ENCODE measurements at places on chromosomes 5 and 9.
A peak's percentile ranks its signal among the peaks of the same experiment; 100 is the strongest.

DNA sequence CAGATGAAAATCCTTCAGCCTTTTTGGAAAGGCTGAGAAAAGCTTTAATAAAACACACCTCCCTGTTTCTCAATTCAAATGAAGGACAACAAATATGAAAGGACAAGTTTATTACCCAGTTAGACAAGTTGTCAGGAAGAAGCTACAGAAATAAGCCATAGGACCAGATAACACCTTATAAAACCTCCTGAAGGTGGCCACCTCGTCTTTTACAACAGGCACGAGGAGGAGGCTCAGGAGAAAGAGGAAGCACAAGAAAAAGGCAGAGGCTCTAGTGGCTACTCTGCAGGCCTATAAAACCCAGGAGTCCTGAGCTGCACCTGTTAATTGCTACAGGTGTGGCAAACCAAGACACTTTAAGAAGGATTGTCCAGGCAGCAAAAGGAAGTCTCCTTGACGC, 352.1 kb upstream of the CDH18 start:
- DNase-seq, result no peak

- DNase-seq, result no peak
These were observed 57.5 kb downstream of the PJA2 start for GRCh38 chr5:109351988-109352864.

DNA sequence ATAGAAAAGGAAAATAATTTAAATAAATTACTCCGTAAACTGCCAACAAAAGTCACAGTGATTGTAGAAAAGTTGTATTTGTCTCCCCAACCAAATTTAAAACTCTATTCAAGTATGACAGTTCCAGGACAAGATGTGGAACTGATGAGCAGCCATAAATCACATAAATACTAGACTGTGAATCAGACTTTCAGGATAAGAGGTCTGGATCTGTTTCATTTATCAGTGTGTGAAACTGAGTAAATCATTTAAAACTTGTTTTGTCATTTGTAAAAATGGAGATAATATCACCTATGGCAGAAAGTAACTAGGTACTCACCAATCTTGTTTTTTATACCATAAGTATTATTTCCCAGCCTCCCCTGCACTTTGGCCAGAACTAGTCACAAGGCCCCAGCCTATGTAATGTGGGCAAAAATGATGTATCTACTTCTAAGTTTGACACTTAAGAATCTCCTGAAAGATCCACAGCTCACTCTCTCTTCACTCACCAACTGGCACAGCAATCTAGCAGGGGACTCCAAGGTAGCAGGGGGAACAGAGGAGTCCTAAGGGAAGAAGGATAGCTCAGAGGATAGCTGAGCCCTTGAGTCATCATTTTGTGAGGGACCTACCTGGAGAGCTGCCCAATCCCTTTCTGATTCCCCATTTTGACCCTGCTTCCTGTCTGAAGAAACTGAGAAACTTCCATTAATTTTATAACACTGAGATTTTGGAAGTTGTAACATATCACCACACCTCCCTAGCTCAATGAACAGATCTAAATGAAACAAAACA, 31.6 kb downstream of the TMEM161B start:
- DNase-seq, result no peak

- DNase-seq, result peak; percentile 21
These were observed 141.4 kb downstream of the LRRC70 start for GRCh38 chr5:62720031-62720441.

GRCh38 chr5:116437351-116437705, 137.3 kb downstream of the SEMA6A start:
- no peak for DNase-seq

- no peak for DNase-seq
These were observed 63.2 kb downstream of the SHC3 start for GRCh38 chr9:89115426-89115825.

- DNase-seq, result no peak
These were observed 68.7 kb downstream of the MARCHF3 start for GRCh38 chr5:126961702-126962101.

- no peak for DNase-seq
These were observed 120.7 kb downstream of the PAPPA start for GRCh38 chr9:116274293-116274692.

- DNase-seq, result no peak
These were observed 214.3 kb downstream of the ARHGAP26 start for GRCh38 chr5:142984525-142984924.

DNA sequence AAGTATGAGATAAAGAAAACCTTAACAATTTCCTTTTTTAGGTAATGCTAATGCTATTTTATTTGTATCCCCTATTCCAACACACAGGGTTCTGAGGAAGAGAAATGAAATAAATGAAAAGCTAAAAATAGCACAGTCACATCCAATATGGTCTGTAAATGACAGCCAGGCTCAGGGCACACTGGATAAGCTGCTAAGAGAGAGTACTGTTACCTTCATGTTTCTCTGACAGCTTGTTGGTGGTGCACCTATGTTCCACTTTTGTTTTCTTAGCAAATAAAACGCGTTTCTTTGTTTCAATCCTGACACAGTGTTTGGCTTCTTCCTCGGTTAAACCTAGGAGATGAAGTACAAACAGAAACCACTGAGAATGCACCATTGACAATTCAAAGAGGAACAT, 41.3 kb downstream of the C6 start:
- no peak for DNase-seq

- DNase-seq, result no peak
These were observed 585.2 kb upstream of the TUSC1 start for GRCh38 chr9:26263478-26263877.

DNA sequence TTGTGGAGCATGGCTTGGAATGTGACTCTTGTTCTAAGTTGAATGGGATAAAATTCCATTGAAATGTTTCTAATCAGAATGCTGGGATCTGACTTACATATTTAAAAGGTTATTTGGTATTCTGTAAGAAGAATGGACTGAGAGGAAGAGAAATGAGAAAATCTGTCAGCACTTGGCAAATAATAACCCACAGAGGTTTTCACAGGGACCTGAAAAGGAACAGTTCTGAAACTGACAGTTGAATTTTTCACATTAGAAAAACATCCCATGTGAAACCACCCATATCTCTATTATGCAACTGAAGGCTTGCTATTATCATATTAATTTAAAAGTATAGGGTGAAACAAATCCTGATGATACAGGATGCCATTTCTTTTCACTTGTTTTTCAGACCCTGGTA, 302.7 kb downstream of the EPB41L4A start:
- DNase-seq, result no peak

DNA sequence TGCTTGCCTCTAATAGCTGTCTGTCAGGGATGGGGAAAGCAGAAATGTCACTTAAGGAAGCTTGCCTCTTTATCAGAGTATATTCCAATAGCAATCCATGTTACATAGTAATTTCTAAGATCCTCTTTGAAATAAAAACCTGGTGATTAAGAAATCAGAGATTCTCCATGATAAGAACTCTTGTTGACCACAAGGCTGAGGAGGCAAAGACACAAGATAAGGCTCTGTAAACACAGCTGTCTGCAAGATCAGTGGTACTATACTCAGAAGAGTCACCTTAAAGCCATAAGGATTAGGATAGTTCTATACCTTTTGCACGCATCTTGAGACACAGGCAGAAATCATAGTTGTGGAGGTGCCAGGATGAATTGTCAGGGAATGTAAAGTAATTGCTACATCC, 40.3 kb downstream of the HEXB start:
- DNase-seq, result no peak

DNA sequence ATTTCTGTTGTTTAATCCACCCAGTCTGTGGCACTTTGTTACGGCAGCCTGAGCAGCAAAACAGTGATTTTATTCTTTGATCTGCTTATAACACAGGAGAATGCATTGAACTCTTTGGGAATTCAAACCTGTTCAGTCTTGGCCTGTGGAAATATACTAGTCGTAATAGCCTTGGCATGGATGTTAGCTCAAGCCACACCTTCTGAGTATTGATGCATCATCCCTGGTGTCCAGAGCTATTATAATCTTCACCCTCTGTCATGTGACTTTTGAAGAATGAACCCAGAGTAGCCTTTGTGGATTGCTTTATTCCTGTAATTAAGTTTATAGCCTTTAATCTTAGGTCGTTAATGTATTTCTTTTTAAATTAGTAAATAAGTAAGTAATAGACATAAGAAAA, 50.8 kb upstream of the TEX48 start:
- no peak for DNase-seq

- DNase-seq, result no peak
These were observed 777.4 kb upstream of the CHD1 start for GRCh38 chr5:99706160-99706559.

DNA sequence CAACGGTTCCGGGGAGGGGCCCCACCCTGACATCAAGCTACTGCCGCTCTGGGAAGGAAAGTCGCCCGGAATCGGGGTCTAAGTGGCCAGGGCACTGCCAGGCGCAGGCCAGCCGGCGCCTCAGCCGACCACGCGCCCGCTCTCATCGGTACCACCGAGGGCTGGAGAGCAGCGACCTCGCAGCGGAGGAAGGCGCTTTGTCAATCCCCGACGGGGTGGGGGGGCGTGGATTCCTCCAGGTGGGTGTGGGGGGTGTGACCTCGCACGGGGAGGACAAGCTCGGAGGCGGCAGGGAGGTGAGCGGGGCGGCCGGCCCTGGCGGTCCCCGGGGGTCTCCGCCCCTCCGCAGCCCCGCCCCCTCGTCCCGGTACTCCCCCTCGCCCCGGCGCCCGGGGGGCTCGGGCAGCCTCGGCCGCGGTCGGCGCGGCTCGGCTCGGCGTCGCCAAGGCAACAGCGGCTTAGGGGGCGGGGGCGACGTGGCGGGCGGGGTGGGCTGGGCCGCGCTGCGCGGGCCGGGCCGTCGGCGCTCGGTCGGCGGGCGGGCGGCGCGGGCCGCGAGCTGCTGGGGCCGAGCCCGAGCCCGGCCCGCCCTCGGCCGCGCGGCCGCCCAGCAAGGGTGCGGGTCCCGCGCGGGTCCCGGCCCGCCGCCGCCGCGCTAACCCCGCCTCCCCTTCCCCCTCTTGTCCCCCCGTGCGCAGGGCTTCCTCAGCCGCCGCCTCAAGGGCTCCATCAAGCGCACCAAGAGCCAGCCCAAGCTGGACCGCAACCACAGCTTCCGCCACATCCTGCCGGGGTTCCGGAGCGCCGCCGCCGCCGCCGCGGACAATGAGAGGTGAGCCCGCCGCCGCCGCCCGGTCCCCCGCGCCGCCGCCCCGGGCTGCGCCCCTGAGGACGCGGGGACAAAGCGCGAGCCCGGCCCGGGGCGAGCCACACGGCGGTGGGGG, 47.5 kb downstream of the DAB2IP start:
- no peak for DNase-seq

DNA sequence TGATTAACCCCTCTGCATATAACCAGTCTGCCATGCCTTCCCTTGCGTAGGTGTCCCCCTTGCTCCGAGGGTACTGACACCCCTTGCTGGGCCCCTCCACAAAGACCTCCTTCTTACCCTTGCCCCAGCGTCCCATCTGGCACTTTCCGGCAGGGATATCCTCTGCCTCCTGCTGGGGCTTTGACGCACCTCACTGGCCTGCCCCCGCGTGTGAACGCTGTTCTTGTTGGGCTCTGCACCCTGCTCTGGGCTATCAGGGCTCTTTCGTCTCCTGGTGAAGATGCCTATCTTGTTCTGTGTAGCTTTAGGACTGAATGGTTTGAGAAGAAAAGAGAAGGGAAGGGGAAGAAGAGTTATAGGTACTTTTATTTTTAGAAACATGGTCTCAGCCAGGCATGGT, 53.0 kb downstream of the SUB1 start:
- DNase-seq, result no peak

- no peak for DNase-seq
These were observed 48.1 kb downstream of the ITGA2 start for GRCh38 chr5:53037141-53037859.

- no peak for DNase-seq
These were observed 114.7 kb upstream of the IL7R start for GRCh38 chr5:35741971-35742370.

- DNase-seq, result no peak
These were observed 53.2 kb downstream of the USP20 start for GRCh38 chr9:129888293-129889121.

DNA sequence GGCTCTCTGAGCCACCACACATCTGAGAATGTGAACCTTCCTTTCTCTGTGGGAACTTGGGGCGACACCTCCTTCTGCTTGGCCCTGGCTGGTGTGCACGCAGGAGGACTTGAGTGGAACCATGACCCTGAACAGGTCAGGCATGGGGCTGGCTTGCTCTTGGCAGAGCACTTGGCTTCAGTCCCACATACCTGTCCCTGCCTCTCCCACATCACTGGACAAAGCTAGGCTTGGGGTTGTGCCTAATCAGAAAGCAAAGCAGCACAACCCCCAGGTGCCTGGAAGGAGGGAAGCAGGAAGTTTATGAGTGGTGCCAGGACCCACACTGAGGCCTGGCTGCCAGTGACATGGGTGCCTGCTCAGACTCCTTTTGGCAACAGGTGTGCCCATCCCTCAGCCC, 13.2 kb downstream of the GADD45G start:
- no peak for DNase-seq

DNA sequence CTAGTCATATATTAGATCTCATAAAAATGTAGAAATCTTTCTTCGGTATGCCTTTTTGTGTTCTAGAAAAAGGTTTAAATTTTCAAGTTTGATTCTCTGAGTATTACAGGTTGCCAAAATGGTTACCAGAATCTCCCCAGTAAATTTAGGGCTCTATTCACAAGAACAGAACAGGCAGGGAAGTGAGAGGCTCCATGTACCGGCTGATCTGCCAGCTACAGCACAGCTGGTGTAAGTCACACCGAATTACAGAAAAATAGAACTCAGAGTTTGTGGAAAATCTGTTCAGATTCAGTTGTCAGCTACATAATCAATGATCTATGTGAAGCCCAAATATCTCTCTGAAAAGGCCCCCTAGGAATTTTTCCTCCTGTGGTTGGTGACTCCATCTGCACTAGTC, 10.5 kb downstream of the FAM81B start:
- DNase-seq, result no peak

- DNase-seq, result no peak
These were observed 119.4 kb downstream of the TTC39B start for GRCh38 chr9:15187589-15187988.

DNA sequence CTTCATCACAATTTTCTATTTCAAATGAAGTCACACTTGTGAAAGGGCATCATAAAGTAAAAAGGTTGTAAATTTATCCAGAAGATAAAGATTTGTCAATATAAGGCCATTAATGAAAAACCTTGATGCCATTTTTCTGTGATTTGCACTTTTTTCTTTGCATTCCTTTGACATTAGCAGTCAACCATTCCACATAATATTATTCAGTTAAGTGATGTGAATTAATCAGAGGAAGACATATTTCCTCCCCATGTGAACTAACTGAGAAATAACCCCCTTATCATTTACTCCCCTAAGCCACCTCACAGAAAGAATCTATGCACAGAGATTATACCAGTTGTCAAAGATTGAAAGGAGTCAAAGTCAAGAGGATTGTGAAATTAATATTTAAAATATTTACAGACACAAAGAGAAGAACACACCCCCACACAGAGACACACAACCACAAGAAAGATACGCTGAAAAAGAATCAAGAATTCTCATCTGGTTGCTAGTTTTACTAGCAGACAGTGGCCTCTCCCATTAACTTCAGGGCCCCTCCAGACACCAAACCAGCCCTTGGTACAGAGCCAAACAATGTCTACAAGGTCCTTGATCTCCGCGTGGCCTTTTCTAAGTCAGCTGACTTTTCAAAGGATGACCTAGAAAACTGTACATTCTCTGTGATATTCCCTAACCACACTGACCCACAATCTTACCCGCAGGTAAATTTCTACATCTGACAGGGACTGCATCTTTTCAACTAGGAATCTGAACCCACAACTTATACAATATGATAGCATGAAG, 29.5 kb downstream of the GNAQ start:
- DNase-seq, result no peak

GRCh38 chr5:122352331-122352730, 40.3 kb downstream of the SNCAIP start:
- DNase-seq, result no peak

GRCh38 chr5:55062039-55062779, 38.2 kb downstream of the GZMK start:
- no peak for DNase-seq

All from muscle of arm (tissue), 14 donors.